Epithelial cell of proximal tubule (primary cell): ENCODE measurements at places on chromosomes 7 and 10.
A peak's percentile ranks its signal among the peaks of the same experiment; 100 is the strongest.

DNA sequence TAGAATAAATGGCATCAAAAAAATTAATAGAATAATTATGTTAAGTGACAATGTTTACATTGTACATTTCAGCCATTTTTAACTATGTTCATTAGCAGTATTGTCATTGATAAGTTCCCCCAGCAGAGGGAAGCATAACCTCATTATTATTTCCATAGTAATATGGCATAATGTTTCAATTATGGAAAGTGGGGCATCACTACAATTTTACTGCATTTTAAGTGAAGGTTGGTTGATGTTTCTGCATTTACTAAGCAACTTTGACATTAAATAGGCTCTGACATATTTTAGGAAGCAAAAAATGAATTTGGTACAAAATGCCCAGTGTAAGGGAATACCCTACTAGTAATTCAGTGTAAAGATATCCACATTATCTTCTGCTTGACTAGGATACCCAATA, 218.3 kb downstream of the SEMA3A start:
- no peak for DNase-seq

DNA sequence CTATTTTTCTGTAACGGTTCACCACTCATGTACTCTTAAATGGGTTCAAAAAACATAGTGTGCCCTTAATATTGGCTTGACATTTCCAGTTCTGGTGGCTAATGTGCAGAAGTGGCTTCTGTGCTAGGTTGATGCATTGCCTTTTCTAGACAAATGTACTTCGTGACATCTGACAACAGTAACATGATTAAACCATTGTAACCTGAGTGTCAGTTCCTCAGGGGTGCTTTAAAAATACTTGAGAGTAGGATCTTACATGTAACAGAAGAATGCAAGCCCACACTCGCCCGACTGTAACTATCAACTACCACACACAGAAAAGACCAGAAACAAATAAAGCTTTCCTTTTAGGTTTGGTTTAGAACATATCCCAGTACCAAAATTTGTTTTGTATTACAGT, 393.4 kb upstream of the NFE2L3 start:
- no peak for DNase-seq

- no peak for DNase-seq
These were observed 92.6 kb upstream of the TCF7L2 start for GRCh38 chr10:112857493-112857892.

DNA sequence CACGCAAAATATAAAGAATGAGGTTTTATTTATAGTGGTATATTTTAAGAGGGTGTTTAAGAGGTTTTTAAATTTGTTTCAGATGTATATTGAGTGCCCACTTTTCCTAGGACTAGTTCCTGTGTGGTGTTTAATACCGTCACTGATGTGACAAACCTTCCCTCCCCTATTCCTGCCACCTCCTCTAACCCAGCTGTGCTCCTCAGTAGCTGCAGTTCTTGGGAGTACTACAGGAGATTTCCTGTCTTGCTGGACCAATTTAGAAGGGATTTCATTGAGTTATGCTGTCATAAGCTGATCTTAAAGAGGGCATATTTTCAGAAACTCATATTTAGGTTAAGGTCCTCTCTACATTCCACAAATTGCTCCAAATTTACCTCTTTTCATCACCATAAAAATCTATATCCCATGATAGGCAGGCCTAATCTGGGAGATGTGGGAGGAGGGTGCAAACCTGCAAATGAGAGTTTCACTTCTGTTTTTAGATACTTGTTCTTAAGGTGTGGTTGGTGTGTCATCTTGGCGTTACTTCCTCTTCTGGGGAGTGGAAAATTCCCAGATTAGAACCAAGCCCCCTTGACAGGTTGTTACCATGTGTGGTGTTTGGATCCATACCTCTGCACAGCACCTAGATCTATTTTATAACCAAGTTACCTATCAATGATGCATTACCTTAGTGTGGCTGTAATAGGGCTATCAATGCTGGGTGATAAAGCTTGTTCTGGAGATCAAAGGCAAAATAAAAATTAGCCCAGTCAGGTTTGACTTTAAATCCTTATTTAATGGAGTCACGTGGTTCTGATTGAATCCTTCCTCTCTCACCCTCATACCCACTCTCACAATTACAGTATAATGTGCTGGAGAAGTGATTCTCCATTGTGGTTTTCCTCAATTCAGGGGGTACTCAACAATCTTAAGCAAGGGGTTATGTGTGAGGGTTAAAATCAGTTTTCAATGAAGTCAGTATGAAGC, 141.1 kb downstream of the CDK14 start:
- no peak for DNase-seq

- no peak for DNase-seq
These were observed 19.0 kb downstream of the HYAL4 start for GRCh38 chr7:123864012-123864411.

DNA sequence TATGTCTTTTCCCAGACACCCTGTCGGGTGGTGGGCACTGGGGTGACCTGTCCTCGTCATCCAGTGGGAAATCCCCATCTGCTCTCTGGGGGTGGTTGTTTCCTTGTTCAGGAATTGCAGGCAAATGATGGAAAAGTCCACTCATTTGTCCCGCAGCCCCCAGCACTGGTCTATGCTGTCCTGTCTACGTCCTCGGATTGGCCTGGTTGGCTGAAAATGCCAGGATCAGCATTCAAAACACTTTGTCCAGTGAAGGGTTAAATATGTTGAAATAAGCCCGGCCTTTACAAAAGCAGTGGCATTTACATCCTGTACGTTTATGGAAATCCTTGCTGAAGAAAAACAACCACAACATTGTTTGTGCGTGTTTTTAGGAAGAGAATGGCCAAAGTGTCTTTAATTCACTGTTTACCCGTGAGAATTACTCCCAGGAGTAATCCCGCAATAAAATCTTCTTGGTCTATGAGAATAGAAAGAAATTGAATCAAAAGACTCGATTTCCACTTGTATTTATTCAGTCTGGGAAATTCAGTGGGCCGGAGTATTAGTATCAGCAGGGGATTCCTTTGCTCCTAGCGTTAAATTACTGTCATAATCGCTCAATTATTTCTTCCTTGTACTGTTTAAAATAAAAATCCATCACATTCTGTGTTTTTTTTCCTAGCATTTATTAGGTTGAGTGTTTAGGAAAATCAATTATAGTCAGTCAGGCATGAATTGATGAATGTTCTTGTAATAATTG, 116.8 kb upstream of the SH2B2 start:
- DNase-seq: no peak

GRCh38 chr10:88851706-88852105, at the start of gene ANKRD22:
TSS of gene ANKRD22 (minus strand) at chr10:88851844. CDS start at chr10:88851607, 237 bp downstream.
- DNase-seq: no peak

GRCh38 chr10:36050763-36051499, 408.8 kb upstream of the FZD8 start:
- no peak for DNase-seq

GRCh38 chr7:114107522-114107921, 188.7 kb upstream of the PPP1R3A start:
- no peak for DNase-seq

- no peak for DNase-seq
These were observed 668.2 kb downstream of the CCSER2 start for GRCh38 chr10:84996580-84996979.

DNA sequence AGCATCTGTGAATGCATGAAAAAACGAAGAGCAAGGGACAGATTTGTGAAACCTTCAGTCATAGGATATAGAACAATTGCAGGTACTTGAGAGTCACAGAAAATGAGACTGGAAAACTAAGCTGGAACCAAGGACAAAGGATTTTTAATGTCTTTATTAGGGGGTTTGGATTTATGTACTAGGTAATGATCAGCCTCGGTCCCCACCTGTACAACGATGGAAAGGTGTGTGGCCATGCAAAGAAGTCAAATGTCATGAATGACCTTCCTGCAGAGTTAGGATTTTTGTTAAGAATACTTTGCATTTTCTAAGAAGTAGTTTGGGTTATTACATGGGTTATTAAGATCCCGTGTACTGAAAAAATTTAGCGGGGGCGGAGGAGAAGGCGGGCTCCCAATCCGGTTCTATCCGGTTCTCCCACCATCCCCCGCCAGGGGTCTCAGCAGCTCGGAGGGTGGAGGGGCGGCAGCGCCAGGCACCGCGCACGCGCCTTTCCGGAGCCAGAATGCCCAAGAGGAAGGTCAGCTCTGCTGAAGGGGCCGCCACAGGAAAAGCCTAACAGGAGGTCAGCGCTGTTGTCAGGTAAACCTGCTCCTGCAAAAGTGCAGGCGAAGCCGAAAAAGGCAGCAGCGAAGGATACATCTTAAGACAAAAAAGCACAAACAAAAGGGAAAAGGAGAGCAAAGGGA, 327.5 kb upstream of the PLXDC2 start:
- no peak for DNase-seq

GRCh38 chr7:47597379-47597778, 15.5 kb upstream of the TNS3 start:
- no peak for DNase-seq

GRCh38 chr10:44340557-44340956, 44.3 kb downstream of the CXCL12 start:
- DNase-seq: no peak

- DNase-seq: no peak
These were observed 108.2 kb downstream of the OSBPL3 start for GRCh38 chr7:24871770-24872169.

DNA sequence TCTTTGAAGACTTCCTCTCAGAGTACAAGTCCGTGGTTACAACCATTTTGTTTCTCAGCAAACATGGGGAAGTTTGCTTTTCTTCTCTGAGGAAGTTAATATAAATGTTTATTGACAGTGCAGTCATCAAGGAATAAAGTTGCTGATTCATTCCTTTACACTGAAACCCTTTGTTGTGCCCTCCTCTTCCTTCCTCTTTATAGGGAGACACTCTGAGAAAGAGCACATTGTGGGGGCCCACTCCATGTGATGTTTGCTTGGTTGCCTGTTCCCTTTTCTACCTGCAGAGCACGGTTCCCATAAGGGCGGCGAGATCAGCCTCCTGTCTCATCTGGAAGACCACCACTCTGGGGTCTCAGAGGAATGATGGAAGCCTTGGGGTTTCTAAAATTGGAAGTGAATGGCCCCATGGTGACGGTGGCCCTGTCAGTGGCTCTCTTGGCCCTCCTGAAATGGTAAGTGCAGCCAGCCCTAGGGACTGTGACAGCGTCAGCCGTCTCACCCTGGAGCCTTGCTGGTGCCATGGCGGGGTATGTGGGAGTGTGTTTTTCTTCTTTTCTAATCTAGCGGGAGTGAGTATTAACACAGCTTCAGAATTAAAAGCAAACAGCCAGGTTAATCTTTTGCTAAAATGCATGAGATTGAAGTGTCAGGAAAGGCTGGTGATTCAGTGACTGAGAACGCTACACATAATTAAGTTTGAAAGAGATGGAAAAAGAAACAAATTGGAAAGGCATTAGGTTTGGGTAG, at the start of gene TBXAS1:
Gene TBXAS1 (plus strand): TSS at position 240 of the 750 bp plus-strand sequence. CDS start 127 bp downstream, at position 367.
- peak; percentile 87 for DNase-seq

DNA sequence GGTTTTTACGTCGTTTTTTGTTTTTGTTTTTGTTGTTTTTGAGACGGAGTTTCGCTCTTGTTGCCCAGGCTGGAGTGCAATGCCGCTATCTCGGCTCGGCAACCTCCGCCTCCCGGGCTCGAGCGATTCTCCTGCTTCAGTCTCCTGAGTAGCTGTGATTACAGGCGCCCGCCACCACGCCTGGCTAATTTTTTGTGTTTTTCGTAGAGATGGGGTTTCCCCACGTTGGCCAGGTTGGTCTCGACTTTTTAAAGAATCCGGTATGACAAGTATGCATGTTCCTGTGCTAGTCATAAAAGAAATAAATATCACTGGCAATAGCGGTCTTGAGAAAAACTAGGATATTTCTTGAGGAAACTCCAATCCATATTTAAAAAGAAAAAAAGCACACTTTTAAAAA, 2.7 kb upstream of the ARL4A start:
- no peak for DNase-seq

GRCh38 chr10:377228-377627, 242.0 kb downstream of the ZMYND11 start:
- no peak for DNase-seq

- no peak for DNase-seq
These were observed 345.9 kb downstream of the PLXDC2 start for GRCh38 chr10:20162123-20162522.
